ENCODE measurements at places on chromosomes 16 and 17. TPM values are rescaled to one million over a fixed set of nuclear protein-coding genes. Genes with fewer than 3 reads are reported as not detected.

The EVPLL gene
- total RNA-seq = 5.3 TPM

The CNGB1 gene
- total RNA-seq = 0.32 TPM

The CD300C gene
- 0.16 TPM for total RNA-seq

The KRTAP2-1 gene
- total RNA-seq = not detected

The MAPT gene
- total RNA-seq = 0.88 TPM

The ARL17A gene
- total RNA-seq = 8.6 TPM

DNA sequence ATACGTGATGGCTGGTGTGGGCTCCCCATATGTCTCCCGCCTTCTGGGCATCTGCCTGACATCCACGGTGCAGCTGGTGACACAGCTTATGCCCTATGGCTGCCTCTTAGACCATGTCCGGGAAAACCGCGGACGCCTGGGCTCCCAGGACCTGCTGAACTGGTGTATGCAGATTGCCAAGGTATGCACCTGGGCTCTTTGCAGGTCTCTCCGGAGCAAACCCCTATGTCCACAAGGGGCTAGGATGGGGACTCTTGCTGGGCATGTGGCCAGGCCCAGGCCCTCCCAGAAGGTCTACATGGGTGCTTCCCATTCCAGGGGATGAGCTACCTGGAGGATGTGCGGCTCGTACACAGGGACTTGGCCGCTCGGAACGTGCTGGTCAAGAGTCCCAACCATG, 5.6 kb downstream of the MIEN1 start:
- ATAC-seq = no peak

GRCh38 chr17:37779554-37779953, 34.7 kb upstream of the HNF1B start:
- ATAC-seq = peak; percentile 28

GRCh38 chr17:6380915-6381438, 53.9 kb downstream of the AIPL1 start:
- no peak for ATAC-seq

- peak; percentile 71 for ATAC-seq
Measured at GRCh38 chr17:7589891-7590691, at the start of gene SOX15. TSS of gene SOX15 (minus strand) at chr17:7590094. CDS start at chr17:7589676, 418 bp downstream.

- ATAC-seq = no peak
Measured at GRCh38 chr16:75181630-75182029, 25.3 kb downstream of the CTRB2 start.

DNA sequence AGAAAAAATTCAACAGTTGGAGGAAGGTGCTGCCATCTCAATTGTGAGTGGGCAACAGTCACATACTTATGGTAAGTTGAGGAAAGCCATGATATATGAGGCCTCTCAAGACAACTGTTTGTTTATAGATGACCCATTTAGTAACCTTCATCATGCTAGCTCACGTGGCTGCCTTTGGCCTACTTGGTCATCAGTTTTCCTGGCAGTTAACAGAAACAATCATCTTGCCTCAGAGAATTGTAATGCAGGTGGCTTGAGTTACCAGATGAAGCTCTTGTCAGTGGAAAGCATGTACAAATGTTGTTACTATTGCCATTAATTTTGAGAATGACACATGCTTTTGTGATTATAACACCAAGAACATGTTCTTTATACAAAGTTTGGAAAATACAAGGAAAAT, 14.7 kb downstream of the TPPP3 start:
- ATAC-seq = no peak

GRCh38 chr16:66832190-66832589, 1.4 kb upstream of the NAE1 start:
- no peak for ATAC-seq

GRCh38 chr16:709566-710499, 4.2 kb upstream of the FBXL16 start:
- ATAC-seq = no peak

DNA sequence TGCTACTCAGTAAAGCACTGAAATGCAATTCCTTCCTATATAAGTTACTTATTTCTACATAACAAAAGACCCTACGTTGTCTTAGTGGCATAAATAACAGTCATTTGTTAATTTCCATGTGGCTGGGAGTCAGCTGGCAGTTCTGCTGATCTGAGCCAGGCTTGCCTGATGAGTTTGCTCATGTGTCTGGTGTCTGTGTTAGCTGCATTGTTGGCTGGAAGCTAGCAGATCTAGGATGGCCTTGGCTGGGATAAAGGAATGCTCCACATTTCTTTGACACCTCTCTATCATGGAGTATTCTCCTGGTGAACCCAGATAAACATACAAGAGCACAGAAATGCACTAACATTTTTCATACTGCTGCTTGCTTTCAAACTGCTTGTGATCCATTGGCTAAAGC, 264.4 kb upstream of the MON1B start:
- ATAC-seq = no peak

GRCh38 chr16:26149364-26150190, 457.8 kb downstream of the HS3ST4 start:
- ATAC-seq = no peak

DNA sequence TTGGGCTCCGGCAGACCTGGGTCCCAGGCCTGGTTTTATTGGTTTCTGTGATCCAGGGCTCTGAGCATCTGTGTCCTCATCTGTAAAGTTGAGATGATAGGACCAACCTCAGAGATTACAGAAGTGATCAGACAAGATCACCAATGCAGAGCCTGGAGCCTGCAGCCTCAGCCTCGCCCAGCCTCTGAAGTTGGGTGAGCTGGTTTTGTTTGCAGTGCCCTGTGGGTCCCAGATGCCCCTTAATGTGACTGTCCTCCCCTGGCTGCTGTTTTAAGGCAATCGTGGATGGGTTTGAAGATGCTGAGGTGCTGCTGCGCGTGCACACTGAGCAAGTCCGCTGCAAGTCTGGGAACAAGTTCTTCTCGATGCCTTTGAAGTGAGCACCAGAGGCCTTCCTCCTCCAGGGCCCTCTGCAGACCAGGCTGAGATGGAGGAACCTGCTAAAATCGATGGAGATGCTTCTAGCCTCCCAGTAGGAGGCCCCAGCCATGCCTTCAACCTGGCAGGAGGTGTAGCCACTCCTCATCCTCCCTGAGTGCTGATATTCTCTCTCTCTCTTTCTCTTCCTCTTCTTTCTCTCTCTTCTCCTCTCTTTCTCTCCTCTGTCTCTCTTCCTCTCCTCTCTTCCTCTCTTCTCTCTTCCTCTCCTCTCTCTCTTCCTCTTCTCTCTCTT, 5.6 kb upstream of the MMP15 start:
- no peak for ATAC-seq

DNA sequence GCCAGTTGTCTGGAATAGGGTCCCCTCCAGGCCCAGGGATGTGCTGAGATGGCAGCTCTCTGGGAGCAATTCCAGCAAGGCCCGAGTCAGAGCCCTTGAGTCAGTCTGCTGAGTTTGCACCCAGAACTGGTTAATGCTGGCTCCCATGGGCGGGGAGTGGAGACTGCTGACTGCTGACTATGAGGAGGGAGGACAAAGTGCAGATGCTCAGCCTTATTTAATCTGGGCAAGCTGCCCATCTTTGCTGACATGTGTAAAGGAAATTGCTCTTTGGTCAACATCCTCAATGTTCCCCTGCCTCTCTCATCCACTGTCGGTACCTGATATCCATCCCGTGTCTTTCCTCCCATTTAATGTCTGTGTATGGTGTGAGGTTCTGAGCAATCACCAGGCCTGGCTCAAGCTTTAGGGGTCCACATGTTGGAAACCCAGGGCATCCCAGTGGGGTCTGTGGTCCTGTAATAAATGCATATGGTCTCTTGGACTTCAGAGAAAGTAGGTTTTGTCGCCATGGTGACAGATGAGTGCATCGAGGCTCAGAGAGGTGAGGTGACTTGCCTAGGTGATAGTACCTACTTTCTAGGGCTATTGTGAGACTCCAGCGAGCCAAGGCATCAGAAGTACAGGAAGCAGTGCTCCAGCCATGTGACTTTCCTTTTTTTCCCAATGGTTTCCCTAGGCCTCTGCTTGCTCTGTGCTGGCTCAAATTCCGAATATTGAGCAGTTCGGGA, 20.0 kb upstream of the RNF135 start:
- peak; percentile 92 for ATAC-seq

DNA sequence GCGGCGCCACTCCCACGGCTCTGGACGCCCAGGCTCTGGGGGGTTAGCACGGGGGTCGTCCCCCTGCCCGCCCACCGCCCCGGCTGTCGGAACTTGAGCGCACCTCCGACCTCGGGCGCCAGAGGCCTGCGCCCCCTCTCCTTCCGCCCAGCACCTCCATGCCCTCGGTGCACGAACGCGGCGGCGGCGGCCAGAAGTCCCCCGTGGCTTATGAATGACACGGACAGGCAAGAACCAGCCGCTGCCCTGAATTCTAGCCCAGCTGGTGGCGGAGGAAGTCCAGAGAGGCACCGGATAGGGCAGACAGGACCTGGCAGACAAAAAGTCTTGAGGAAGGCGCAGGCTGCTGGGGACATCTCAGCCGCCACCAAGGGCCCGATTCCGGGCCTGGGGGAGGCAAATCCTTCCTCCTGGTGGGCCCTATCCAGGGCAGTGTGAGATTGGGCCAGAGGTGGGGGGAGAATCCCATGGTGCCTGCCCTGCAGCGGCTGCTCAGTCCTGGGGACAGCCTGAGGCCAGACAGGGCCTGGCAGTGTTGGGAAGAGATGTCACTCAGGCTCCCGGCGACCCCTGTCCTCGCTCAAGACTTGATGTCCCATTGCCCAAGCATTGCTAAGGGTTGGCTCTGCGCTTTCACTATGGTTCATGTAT, 897 bp upstream of the CYGB start:
- no peak for ATAC-seq

DNA sequence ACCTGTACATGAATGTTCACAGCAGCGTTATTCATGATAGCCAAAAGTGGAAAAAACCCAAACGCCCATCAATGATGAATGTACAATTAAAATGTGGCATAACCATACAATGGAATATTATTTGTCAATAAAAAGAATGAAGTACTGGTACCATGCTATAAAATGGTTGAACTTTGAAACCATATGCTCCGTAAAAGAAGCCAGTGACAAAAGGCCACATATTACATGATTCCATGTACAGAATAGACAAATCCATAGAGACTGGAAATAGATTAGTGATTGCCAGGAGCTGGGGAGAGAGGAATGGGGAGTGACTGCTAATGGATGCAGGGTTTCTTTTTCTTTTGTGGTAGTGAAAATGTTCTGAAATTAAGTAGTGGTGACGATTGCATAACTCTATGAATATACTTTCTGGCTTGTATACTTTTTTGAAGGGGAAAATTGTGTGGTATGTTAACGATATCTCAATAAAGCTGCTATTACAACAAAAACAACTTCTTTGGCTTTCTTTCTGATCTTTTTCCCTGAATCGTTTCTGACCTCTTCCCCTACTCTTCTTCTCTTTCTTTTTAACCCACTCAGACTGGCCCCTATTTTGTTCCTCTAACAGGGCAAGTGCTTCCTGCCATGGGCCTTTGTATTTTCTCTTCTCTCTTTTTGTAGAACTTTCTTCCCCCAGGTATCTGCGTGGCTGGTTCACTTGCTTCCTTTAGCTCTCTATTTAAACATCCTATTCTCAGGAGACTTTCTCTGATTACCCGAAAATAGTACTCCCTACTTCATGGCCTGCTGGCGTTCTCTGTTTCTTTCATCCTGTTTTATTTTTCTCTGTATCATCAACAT, 67.9 kb downstream of the FTO start:
- ATAC-seq = no peak

- ATAC-seq = no peak
Measured at GRCh38 chr17:27413315-27413714, 42.9 kb upstream of the KSR1 start.

DNA sequence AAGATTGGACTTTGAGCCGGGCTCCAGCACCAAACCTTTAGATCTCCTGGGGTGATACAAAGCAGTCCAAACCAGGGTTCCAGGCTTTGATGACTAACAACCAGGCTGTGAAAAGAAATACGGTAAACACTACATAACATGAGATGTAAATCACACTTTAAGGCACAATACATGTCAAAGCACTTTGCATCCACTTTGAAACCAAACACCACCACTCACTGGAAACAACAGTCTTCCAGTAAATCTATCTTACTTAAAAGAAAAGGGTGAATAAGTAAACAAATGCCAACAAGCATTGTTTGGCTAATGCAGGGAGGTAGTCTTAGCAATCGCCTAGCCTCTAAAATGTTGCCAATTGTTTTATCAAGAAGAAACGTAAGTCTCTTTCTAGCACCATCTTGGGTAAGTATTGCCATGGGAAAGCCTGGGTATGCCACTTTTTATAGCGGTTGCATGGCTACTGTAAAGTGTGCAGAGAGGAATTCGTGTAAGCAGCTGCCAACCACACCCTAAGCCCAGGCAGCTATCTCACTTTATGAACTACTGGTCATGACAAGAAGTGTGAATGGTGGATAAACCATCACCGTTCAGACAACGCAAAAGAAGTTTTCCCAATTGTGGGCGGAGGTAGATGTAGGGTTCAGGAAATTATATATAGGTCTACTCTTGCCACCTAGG, 267.4 kb upstream of the PSMD7 start:
- ATAC-seq = no peak

DNA sequence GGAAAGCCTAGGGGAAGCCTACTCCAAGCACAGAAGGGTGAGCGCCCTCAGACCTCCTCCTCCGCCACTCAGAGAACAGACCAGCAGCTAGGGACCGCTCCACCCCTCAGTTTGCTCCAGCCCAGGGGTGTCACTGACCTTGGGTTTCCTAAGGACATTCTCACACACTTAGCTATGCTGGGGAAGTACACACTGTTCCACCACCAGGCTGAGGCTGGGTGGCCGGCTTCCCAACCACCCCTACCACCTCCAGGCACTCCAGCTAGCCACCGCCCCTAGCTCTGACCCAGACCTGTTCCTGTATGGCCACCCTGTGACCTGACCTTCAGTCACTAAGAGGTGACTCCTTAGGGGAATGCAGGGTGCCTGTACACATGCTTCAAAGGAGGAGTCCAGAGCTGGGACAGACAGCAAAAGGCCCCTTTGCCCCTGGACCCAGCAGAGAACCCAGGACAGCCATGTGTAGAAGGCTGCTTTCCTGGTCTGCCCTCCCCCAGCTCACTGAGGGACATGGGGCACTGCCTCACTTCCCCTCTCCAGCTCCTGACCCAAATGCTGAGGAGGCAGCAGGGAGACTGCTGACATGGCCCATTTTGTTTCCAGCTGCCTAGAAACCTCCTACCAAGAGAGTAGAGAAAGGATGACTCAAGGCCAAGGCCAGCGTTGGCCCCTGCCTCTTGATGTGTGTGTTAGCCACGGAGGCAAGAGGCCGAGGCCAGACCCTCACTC, 6.7 kb downstream of the HSPB9 start:
- peak; percentile 6 for ATAC-seq

GRCh38 chr17:60311936-60312335, 80.0 kb downstream of the USP32 start:
- ATAC-seq = no peak

- ATAC-seq = no peak
Measured at GRCh38 chr16:75296606-75297005, 45.2 kb upstream of the BCAR1 start.

DNA sequence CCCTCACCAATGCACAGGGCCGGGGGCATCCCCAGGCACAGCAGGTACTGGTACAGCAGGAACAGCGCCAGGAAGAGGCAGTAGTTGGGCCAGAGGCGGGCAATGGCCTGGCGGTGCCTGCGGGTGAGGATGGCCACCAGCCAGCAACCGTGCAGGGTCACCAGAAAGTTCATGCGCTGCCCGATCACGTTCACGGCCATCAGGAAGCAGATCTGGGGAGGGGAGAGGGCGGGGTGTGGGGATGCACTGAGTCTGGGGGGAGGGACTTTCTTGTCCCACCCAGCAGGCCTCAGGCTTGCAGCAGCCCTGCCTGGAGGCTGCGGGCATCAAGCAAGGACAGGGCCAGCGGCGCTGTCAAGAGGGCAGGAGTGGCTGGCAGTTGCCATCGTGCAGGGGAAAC, 25.4 kb downstream of the CTU2 start:
- peak; percentile 16 for ATAC-seq

Measured in esophagus mucosa (tissue), 1 donor.